ENCODE measurements at places on chromosomes 7 and 10.
A peak's percentile ranks its signal among the peaks of the same experiment; 100 is the strongest.

DNA sequence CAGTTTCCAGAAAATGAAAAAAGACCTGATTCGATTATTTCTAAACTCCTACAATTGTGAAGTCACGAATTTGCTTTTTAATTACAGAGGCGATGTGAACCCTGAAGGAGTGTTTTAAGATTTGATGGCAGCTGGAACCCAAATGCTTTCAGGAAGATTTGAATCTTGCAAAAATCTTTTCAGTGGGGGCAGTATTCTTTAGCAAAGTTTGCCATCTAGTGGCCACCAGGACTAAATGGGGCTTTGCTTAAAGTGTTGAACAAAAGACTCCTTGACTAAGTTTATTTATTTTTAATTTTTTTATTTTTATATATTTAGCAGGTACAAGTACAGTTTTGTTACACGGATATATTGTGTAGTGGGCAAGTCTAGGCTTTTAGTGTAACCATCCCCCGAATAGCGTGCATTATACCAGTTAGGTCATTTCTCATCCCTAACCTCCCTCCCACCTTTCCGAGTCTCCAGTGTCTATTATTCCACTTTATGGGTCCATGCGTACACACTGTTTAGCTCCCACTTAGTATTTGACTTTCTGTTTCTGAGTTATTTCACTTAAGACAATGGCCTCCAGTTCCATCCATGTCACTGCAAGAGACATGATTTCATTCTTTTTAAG is 98.8 kb downstream of the CACNB2 start:
- peak; percentile 56 for DNase-seq

DNA sequence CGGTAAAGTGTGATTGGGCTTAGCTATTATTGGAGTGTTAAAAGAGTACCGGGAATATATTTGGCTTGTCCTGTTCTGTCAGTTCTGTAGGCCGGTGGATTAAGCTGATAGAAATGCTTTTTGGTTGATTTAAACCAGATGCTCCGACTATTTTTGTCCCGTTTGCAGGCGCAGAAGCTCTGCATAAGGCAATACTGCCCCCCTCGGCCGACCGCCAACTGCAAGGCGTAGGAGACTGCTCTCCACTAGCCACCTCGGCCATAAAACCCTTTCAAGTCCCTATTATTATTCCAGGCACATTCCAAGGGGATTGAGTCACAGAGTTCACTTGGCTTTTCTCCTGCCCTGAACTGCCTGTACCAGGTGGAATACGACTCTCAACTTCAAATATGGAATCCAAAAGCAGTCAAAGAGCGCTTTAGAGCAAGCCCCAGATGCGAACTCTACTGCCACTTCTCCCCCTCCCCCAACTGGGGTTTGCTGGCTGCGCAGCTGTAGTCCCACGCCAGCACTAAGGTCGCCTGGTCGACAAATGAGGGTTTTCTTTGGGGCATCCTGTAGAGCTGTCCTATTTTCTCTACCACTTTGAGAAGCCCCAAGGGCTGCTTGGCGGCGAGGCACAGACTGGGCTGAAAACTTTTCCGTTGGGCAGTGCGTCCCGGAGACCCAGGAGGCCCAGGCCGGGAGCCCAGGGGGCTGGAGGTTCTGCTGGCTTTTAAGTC is 108.3 kb downstream of the REEP3 start:
- peak; percentile 100 for DNase-seq

GRCh38 chr7:97167176-97167575 is 49.7 kb downstream of the SDHAF3 start:
- no peak for DNase-seq

GRCh38 chr10:71840958-71841335 is 10.1 kb downstream of the PSAP start:
- no peak for DNase-seq

- DNase-seq: no peak
Measured at GRCh38 chr10:79320316-79320715, 27.0 kb upstream of the PPIF start.

- DNase-seq: no peak
Measured at GRCh38 chr7:2759736-2760097, 71.7 kb downstream of the AMZ1 start.

DNA sequence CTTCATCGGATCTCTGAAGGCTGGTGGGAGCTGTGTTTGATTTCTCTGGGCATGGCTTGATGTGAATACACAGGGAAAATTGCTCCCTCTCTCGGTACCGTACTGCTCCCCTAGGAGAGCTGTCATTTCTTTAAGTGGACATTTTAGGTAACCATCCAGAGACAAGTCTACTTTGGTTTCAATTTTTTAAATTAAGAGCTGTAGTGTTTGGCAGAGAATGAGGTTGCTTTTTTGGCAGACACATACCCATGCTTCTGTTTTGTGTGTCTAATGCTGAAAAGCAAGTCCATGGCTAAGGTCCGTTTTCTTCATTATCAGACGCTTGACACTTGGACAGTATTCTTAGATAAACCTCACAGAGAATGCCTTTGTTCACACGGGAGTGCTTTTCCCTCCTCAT is 61.3 kb upstream of the TRIL start:
- no peak for DNase-seq

GRCh38 chr7:100825751-100826513 is 1.4 kb downstream of the EPHB4 start:
- peak; percentile 71 for DNase-seq

DNA sequence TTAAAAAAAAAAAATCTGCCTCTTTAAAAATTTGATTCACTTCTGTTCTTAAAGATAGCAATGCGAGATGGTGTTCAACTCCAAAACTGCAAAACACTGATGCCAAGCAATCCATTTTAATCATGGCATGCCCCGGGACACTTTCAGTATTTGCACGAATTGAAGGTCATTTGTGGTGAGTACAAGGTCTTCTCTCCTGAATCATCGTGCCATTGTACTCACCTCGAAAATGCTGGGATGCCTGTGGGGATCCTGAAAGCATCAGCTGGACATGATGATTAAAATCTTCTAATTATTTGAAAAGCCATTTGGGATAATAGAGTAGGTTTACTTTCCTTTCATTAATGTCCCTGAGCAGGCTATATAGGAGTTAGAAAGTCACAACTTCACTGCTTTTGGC is 125.1 kb upstream of the NRP1 start:
- no peak for DNase-seq

- DNase-seq: no peak
Measured at GRCh38 chr10:71238626-71239025, 26.3 kb downstream of the UNC5B start.

DNA sequence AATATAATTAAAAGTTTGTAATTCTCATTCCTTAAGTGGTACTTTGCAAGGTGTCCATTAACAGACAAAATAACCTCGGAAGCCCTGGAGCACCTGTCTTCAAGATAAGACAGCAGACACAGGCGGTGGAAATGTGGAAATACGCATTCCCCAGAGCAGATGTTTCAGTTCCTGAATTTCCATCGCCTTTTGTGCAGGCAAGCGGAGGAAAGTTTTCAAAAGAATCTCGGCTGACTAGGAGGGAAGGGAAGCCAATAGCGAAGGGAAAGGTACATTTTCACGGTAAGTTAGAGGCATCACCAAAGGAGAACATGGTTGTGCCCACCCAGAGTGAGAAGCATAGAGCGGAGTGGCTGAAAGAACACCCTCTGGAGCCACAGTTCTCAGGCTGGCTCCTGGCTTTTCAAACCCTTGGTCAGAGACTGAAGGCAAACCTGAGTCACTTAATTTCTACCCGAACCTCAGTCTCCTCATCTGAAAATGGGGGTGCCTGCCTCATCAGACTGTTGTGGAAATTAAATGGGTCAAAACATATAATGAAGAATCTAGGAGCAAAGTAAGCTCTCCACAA is 13.6 kb downstream of the CPA1 start:
- peak; percentile 47 for DNase-seq

DNA sequence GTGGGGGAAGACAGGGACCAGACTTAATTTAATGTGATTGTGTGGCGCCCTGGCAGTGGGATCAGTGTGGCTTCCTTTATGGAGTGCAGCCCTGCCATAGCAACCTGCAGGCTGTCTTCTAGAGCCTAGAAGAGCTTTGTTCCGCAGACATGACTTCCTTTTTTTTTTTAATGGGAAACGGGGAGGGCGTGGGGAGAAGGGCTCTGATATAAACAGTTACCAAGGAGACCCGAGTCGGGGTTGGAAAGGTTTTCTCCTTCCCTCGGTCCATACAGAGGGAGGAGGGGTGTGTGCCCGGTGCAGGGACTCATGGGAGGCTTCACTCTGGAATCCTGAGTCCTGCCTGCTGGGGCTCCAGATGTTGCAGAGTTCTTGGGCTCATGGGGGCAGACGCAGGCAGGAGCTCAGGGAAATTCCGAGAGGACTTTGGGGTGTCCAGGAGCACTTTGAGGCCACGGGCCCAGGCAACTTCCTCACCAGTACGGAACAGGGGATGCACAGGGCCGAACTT is 26.9 kb downstream of the TMEM120A start:
- peak; percentile 84 for DNase-seq

GRCh38 chr10:127063762-127064161 is 132.6 kb downstream of the INSYN2A start:
- DNase-seq: no peak

DNA sequence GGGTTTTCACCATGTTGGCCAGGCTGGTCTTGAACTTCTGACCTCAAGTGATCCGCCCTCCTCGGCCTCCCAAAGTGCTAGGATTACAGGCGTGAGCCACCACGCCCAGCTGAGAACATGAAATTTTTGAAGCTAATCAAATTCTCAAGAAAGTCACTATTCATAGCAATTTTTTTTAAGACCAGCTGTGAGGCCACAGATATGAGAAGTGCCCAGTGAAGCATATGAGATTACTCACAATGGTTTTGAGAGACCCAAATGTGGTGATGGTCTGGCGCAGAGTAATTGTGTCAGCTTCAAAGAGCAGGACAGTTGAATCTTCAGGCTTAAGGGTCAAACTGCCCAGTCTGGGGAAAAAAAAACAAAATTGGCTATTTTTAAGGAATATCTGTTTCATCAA is 16.2 kb downstream of the NCOA4 start:
- no peak for DNase-seq

- DNase-seq: no peak
Measured at GRCh38 chr7:142130267-142130666, 18.7 kb downstream of the MGAM2 start.

DNA sequence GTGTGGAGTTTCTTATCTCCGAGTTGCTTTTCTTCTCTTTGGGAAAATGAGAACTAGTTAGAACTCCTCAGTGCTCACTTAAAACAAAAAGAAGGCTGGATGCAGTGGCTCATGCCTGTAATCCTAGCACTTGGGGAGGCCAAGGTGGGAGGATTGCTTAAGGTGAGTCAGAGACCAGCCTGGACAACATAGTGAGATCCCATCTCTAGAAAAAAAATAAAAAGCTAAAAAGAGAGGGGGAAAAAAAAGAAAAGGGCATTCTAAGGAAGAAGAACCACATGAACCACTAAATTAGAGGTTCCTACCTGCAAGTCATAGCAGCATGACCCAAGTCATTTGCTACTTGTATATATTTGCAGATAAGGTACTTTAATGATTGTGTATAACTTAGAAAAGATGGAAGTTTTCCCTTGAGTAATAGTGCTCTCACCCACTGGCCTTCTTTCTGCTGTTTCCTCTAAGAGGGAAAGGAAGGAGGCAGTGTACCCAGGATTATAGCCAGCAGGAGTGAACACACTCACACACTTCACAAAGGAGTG is 87.8 kb downstream of the CCDC71L start:
- DNase-seq: no peak

DNA sequence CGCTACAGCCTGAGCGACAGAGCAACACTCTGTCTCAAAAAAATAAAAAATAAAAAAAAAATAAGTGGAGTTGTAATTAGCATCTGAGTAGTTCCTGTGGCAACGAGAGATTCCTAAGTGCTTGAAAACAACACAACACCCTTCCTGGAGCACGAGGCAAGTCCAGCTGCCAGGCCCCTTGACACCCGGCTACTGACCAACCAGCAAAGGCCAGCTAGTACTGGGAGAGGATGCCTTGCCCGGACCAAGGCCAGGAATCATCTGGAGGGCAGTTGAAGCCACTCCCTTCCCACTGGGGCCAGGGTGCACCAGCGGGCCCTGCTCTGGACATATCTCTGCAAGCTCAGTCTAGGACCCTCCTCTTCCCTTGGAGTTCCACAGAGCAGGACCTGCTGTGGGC is 536 bp downstream of the C10orf105 start:
- DNase-seq: peak; percentile 37

GRCh38 chr7:150450491-150451001 is at the start of gene GIMAP8:
Gene GIMAP8, plus strand, starts transcription at chr7:150450630. Its CDS starts 16,069 bp downstream, at chr7:150466699.
- no peak for DNase-seq

GRCh38 chr7:19011212-19011611 is 106.2 kb downstream of the TWIST1 start:
- DNase-seq: no peak

DNA sequence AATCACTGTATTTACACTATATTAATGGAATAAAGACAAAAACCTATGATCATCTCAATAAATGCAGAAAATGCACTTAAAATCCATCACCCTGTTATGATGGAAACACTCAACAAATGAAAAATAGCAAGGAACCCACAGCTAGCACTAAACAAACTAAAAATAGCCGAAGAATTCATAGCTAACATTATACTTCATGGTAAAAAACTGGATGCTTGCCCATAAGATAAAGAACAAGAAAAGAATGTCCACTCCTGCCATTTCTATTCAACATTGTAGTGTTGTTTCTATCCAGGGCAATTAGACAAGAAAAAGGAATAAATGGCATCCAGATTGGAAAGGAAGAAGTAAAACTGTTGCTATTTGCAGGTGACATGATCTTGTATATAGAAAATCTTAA is 142.1 kb downstream of the STK31 start:
- no peak for DNase-seq

DNA sequence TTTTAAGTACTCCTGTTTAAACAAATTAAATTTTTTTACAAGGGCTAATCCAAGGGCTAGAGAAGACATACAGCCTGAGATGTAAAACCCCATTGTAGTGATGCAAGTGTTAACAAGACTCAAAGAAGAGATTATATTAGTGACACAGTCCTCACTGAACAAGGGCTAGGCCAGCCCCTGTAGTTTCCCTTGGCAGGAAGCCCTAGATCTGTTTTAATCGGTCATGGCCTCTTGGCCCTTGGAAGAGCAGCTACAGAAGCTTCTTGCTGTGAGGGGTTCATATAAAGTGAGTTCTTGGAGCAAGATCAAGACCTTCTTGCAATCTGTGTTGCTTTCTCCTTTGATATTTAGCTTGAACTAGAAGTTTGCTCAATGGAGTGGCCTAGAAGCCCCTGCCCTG is 1339.4 kb downstream of the XPNPEP1 start:
- DNase-seq: no peak

DNA sequence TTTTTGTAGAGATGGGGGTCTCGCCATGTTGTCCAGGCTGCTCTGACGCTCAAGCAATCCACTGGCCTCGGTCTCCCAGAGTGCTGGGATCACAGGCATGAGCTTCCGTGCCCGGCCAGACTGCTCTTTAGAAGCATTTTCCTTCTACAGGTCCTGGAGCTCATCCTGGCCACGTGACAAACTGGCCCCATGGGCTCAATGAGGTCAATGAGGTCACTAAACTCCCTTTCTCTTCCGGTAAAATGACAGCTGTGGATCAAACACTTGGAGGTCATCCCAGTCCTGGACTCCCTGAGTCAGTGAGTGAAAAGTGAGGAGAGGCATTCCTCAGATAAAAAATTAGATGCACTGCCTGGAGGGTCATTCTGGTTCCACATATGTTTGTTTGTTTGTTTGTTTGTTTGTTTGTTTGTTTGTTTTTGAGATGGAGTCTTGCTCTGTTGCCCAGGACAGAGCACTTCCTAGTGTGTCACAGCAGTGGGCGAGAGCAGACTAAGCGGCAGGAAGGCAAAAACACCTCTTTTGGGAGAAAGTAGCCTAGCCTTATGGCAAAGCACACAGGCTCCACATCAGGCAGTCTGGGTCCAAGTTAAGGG is 134.9 kb downstream of the TNS3 start:
- DNase-seq: no peak

All from fibroblast of villous mesenchyme (primary cell).